ENCODE measurements at places on chromosomes 13 and 19.

DNA sequence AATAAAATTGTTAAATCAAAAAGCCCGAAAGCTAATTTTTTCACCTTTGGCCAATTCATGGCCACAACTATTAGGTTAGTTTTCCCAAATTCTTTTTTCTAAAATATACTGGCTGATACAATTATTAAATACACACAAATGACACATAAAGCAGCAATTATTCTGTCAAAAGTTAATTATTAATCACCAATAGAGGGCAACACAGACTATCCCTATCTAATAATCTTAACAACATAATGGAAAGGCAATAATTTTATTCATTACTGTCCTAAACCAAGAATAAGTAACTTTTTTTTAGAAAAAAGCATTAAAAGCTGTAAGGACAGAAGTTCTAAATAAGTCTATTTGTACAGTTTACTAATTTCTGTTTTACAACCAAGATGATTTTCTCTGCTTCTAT lies 51.7 kb downstream of the KATNAL1 start:
- DNase-seq, result no peak

DNA sequence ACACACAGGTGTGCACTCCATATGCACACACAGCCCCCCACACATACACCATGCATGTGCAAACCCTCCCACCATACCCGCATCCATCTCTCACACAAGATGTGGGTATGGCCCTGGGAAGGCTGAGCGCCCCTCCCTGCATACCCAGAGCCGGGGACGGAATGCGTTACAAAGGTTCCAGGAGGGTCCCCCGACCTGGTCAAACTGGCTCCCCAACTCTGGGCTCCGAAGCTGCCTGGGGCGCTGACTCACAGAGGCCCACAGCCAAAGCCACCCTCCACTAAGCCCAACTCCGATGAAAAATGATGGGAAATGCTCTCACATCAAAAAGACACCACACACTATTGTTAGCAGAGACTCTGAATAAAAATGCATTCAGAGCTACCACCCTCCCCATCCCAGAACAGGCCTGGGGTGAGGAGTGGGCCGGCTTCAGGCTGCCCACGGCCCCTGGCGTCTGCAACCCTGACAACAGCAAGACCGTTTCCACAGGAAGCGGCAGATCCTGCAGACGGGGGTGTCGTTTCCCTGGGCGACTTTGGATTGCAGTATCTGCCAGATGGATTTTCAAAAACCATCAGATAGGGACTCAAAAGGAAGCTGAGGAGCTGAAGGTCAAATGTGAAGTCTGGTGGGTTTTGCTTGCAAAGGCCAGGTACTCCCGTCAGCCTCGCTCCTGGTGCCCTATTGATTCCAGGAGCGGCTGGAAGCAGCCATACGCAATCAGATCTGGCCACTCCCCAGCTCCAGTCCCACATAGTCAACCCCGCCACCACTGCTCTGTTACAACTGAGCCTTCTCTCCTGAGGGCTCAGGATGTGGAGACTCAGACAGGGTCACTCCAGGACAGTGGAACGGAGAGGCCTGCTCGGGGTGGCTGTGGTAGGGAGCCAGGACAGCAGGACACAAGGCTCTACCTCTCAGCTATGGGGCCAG lies 14.3 kb downstream of the PEPD start:
- DNase-seq, result no peak

DNA sequence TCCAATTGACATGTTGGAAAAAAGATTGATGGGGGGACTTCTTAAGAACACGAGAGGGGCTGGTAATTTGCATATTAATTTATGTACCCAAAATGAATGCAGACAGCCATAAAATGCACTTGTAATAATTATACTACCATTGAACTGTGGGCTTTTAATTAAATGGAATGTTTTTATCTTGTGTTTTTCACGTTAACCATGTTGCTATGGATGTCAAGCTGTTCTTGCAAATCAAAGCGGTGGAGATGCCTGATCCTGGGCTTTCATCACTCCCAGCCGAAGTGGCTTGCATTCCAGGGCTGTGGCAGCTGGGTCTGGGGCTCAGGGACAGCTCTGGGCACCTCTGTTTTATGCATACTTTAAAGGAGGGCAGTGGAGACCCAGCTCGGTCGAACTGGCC lies 179.4 kb upstream of the TMTC4 start:
- no peak for DNase-seq

DNA sequence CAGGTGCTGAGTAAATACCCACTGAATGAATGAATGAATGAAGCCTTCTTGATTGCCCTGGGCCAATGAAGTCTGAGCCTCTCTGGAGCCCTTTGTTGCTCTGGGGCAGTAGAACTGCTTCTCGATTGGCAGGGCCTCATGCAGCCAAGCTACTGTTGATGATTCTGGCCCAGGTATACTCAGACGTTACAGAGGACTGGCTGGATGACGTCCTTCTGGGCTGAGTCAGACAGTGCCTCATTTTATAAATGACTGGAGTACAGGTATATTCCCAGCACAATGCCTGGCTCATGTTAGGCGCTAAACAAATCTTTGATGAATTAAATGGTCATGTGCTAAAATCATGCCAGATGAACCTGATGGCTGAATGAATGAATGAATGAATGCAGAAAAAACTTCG lies 243.8 kb upstream of the MAB21L1 start:
- no peak for DNase-seq

- DNase-seq, result no peak
Measured at GRCh38 chr19:29297381-29297780, 84.4 kb upstream of the UQCRFS1 start.

DNA sequence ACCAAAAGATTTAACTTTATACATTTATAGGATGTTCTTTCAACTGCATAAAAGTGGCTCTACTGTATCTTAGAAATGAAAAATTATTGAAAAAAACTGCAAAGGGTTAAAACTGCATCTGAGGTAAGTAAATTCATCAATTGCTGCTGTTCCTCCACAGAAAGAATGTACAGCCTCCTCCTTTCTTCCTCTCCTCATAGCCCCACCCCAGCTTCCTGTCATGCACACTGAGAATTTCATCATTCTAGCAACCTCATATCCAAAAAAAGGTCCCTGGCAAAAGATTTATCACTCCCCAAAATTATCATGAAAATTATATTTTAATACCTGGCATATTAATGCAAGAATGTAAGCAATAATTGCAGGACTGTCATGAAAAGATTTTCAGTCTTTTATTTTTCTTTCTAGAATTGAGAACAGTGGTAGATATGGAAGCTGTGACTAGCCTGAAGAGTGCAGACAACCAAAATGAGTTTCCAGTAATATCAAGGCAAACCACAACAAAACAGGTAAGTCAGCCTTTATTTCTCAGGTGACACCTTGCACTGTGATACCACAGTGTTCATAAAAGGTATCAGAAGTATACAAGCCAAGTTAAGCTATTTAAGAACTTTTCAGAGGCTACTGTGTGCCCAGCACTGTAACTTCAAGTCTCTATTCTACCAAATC lies 110.8 kb downstream of the SUCLA2 start:
- DNase-seq, result no peak

- DNase-seq, result peak; percentile 79
Measured at GRCh38 chr19:19546751-19547162, 8.7 kb downstream of the CILP2 start.

- no peak for DNase-seq
Measured at GRCh38 chr19:3450796-3451411, 29.4 kb downstream of the SMIM24 start.
